ENCODE measurements at places on chromosomes 4 and X. TPM values are rescaled to one million over a fixed set of nuclear protein-coding genes. Genes with fewer than 3 reads are reported as not detected.

DNA sequence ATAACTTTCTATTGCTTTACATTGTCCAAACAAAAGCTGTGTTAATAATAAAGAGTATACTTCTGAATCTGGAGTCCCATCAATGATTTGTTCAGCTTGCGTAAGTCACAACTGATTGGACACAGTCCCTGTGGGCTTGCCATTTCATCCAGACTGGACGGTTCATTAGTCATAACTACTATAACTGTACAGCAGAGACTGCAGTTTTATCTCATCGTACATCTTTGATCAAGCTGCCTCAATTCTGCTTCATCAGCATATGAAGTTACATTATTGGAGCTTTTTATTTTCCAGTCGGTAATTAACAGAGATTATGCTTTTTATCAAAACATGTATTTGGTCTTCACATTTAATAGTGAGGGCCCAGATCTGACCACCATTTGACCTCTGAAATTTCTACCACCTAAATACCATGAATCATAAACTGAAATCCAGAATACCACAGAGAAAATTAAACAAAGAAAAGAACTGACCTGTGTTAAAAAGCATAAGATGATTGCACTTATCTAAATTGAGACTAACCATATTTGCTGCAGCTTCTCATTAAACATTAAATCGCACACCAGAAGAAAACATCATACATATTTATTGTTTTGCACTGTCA, 12.5 kb upstream of the MAB21L2 start:
- DNase-seq, result peak; percentile 27

GRCh38 chrX:110669572-110669971, 126.0 kb downstream of the CHRDL1 start:
- DNase-seq, result no peak

DNA sequence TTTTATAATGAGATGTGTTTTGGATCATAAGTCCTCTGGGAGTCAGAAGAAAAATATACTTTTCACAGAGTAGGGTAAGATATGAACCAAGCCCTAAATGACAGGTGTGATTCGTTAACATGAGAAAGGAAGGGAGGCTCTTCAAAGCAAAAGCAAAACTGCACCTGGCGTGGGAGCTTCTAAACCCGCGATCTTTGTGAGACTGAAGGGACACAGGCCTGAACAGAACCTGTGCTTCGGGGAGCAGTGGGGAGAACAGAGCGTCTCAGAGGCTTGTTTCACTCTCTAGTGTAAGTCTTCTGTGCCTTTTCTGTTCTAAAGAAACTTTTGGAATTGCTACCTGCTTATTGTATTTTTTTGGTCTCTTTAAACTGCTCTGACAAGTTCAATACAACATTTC, 30.2 kb upstream of the CYP4V2 start:
- no peak for DNase-seq

DNA sequence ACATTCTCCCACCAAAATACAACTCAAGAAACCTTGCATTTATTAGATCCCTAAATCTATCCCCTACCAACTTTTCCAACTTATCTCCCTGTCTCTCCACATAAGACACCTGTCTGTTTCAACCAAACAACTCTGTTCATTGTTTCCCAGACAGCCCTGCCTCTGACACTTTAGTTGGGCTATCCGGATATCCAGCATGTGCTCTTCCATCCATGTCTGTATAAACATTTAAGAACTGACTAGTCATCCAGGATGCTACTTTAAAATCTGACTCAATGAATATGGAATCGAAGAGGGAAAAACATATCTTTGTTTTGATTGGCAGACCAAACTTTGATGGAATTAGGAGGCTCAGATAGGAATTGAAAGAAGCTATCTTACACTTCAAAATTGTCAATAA, 143.2 kb upstream of the DCAF8L1 start:
- DNase-seq, result no peak

- no peak for DNase-seq
These were observed 196.8 kb downstream of the AFAP1 start for GRCh38 chr4:7742807-7743280.

- DNase-seq, result no peak
These were observed 59.3 kb downstream of the ELOVL6 start for GRCh38 chr4:110139111-110139510.

DNA sequence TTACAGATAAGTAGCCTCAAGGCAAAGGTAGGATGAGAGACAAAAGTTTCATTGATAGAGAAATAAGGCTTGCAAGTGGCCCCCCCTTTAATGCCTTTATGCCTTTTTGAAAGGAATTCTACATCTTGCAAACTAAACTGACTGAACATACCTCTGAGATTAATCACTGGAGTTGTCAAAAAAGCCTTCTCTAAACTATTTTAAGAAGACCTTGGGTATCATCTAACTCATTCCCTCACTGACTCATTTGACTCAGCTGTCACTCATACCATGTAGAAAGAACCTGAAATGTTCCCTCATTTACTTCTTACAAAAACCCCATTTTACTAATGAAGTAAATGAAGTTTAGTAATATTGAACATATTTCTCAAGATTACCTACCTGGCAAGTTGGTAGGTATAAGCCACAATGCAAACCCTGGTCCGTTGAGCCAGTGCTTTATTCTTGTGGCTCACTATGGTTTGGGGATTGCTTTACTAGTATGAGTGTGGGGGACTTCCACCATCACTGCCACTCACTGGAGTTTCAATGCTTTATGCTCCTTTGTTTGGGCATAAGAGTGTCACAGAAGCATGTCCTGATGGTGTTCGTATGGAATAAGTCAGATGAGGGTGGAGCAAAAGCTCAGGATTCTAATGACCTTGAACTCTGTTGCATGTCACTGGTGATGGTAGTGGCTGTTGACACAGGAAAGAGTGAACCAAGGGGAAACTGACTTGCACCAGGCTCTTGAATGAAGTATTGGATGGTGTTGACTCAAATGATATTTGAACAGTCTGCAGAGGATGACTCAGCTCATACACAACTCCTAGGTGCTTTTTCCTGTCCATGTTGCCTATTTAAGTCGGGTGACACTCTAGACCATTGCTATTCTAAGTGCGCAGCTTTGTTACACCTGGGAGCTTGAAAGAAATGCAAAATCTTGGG, 305.5 kb upstream of the EMCN start:
- DNase-seq, result peak; percentile 87

- no peak for DNase-seq
These were observed 62.7 kb downstream of the TMEM131L start for GRCh38 chr4:153528705-153529485.

- no peak for DNase-seq
These were observed 30.3 kb upstream of the HCCS start for GRCh38 chrX:11080741-11081305.

DNA sequence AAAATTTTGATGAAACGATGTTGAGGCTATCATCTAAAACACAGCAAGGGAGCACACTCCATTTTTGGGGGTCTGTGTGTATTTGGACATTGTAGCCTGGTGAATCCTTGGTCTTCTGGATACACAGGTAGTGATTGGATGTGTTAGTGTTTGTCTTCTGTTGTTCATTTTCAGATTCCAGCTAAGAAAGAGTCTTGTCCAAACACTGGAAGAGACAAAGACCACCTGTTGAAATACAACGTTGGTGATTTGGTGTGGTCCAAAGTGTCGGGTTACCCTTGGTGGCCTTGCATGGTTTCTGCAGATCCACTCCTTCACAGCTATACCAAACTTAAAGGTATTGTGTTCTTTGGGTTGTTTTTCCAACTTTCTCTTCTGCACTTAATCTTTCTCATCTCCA, 32.8 kb downstream of the NSD2 start:
- DNase-seq, result no peak

GRCh38 chrX:132758759-132759158, 199.7 kb downstream of the HS6ST2 start:
- DNase-seq, result no peak

- no peak for DNase-seq
These were observed 578 bp downstream of the DCUN1D4 start for GRCh38 chr4:51843309-51844152.

DNA sequence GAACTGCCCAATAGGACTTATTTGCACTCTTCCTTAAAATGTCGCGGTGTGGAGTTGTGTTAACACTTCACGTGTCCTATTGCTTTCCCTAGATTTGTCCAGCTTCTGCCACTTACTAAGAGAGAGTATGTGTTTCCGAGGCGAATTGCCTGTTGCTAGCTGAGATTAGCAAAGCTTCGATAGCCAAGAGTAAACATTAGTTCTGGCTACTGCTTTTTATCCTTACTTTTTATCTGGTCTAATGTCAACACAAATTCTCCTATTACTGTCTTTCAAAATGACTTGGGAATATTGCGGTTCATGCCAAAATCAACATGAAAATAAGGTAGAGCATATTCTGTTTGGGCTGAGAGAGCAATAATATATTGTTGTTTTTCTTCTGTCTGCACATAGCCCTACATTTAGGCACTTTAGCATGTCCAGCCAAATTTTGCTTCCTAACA, 90.4 kb upstream of the VEGFC start:
- peak; percentile 64 for DNase-seq

DNA sequence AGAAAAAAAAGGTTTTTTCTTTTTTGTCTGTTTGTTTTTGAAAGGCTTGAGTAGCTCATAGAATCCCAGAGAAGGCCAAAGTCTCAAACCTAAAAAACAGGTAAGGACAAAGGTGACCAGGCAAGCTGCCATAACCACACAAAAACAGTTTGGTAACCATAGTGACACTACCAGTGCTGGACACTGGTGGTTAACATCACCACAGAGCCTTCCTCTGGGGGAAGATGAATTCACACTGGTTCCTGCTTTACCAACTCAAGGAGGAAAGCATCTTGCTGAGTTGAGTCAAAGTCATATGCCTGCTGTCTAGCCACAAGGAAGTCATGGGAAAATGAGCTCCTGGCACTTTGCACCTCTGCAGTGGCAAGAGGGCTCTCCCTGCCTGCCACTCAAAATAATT, 32.5 kb downstream of the IDS start:
- DNase-seq, result peak; percentile 42

Gene CTAG1A
- total RNA-seq, result 312 TPM

Gene CENPVL1
- not detected for total RNA-seq

Gene MAPK10
- total RNA-seq, result 2.0 TPM

Gene CXorf58
- not detected for total RNA-seq

Gene TRIM60
- total RNA-seq, result not detected

Gene NXF3
- total RNA-seq, result 0.85 TPM

Gene NUDT10
- total RNA-seq, result 0.17 TPM

Gene OPRPN
- total RNA-seq, result not detected

Gene AR
- total RNA-seq, result 5.9 TPM

Data from HT1080 (cell line).